ENCODE measurements at places on chromosomes 16 and 17. TPM values are rescaled to one million over a fixed set of nuclear protein-coding genes. Genes with fewer than 3 reads are reported as not detected.

- no peaks in the 10 kb centered on the region for H3K27me3 ChIP-seq
- H3K4me3 ChIP-seq: no peak overlapping the region
- H3K27ac ChIP-seq: no peak overlapping the region
- DNase-seq: no peak
- no peaks in the 10 kb centered on the region for H3K36me3 ChIP-seq
These were observed 22.1 kb upstream of the HNF1B start for GRCh38 chr17:37766971-37767370.

DNA sequence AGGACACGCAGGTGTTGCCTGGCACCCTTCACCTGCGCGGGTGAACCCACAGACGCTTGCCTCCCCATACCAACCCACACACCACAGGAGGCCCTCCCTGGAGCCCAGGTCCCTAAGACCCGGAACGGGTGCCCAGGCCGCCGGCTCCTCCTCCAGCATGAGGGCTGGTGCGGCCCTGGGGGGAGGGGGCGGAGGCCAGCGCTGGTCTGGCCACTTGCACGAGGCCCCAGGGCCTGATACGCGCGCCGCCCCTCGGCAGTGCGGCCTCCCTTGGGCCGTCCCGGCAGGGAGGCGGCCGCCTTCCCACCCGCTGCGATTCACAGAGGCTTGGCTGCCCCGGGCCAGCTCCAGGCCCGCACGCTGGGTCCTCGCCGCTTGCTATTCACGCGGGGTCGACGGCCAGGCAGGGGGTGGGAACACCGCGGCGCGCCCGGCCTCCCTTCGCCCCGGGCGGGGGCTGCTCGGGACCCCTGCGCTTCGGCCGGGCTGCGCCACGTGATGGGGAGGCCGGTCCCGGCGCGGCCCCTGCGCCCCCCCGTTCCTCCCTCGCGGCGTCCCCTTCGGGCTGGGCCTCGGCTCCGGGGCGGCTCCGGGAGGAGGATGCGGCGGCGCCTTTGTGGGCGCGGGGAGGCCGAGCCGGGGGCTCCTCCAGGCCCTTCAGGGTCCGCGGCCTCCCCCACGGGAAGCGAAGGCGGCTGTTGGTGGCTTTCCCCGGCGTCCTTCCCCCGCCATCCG is 685 bp downstream of the FASN start:
- H3K27ac ChIP-seq: peak overlapping the region; percentile 92
- peaks cover 19% of the 10 kb centered on the region for H3K4me1 ChIP-seq
- no peaks in the 10 kb centered on the region for H3K27me3 ChIP-seq
- no peak for DNase-seq
- H3K36me3 ChIP-seq: peaks cover 25% of the 10 kb centered on the region

GRCh38 chr16:23840310-23840709 is 4.5 kb downstream of the PRKCB start:
- no peaks in the 10 kb centered on the region for H3K27me3 ChIP-seq
- H3K4me1 ChIP-seq: no peaks in the 10 kb centered on the region
- no peak overlapping the region for H3K4me3 ChIP-seq
- H3K36me3 ChIP-seq: no peaks in the 10 kb centered on the region
- no peak for DNase-seq

GRCh38 chr16:78005881-78006280 is 16.5 kb upstream of the CLEC3A start:
- H3K4me3 ChIP-seq: no peak overlapping the region
- H3K4me1 ChIP-seq: peaks cover 10% of the 10 kb centered on the region
- DNase-seq: no peak
- H3K27ac ChIP-seq: no peak overlapping the region
- H3K27me3 ChIP-seq: no peaks in the 10 kb centered on the region
- H3K36me3 ChIP-seq: no peaks in the 10 kb centered on the region

DNA sequence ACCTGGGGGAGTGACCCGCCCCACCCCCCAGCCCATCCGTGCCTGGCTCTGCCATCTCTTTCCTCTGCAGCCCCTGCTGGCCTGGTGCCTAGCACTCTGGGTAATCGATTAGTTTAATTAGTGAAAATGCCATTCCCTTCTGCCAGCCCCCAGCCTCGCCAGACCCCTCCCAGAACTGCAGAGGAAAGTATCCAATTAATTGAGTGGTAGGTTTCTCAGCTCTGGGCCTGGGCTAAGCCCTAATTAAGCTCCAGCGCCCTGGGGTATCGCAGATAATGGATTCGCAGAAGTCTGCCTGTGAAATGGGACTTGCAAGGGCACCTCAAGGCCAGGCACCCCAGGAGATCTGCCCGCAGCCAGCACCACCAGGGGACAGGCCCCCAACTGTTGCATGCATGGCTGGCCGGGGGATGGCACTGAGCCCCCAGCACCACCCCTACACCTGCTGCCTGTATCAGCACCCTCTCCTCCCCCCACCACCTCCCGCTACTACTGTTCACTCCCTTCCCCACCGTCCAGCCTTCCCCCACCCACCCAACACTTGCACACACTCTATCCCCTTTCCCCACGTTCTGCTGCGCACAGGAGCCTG is 19.7 kb upstream of the SPPL2C start:
- H3K4me3 ChIP-seq: no peak overlapping the region
- no peaks in the 10 kb centered on the region for H3K36me3 ChIP-seq
- H3K27me3 ChIP-seq: no peaks in the 10 kb centered on the region
- no peak for DNase-seq
- H3K27ac ChIP-seq: no peak overlapping the region
- no peaks in the 10 kb centered on the region for H3K4me1 ChIP-seq

- no peak overlapping the region for H3K27ac ChIP-seq
- no peaks in the 10 kb centered on the region for H3K36me3 ChIP-seq
- peaks cover 9% of the 10 kb centered on the region for H3K4me1 ChIP-seq
- no peaks in the 10 kb centered on the region for H3K27me3 ChIP-seq
These were observed 11.5 kb downstream of the ZNF319 start for GRCh38 chr16:57988929-57989328.

GRCh38 chr16:25092441-25092840 is 19.1 kb upstream of the LCMT1 start:
- DNase-seq: no peak
- no peak overlapping the region for H3K27ac ChIP-seq
- no peaks in the 10 kb centered on the region for H3K27me3 ChIP-seq
- no peaks in the 10 kb centered on the region for H3K36me3 ChIP-seq

GRCh38 chr16:11604783-11605563 is 18.3 kb upstream of the LITAF start:
- DNase-seq: peak; percentile 43
- no peak overlapping the region for H3K4me3 ChIP-seq
- peak overlapping the region; percentile 49 for H3K27ac ChIP-seq
- H3K27me3 ChIP-seq: no peaks in the 10 kb centered on the region
- peaks cover 5% of the 10 kb centered on the region for H3K4me1 ChIP-seq

GRCh38 chr16:47721006-47721637 is 260.0 kb downstream of the PHKB start:
- H3K4me1 ChIP-seq: no peaks in the 10 kb centered on the region
- H3K36me3 ChIP-seq: no peaks in the 10 kb centered on the region
- no peaks in the 10 kb centered on the region for H3K27me3 ChIP-seq
- no peak for DNase-seq
- no peak overlapping the region for H3K27ac ChIP-seq

The RAC3 gene
- not detected for total RNA-seq

DNA sequence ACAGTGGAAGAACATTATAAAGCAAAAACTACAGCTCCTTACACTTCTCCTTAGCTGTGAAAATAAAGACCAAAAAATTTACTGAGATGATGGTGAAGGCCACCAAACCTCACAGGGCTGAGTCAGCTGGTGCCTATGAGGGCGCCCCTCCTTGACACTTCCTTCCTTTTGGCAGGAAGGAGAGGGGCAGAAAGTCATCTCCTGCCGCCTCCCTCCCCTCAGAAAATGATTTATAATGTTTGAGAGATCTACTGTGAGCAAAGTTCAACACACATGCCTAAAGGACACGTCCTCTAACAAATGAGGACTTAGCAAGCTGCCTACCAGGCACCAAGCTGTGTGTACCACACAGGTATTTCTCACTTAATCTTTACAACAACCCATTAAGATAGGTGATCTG is 245.7 kb downstream of the PRKCA start:
- no peak overlapping the region for H3K27ac ChIP-seq
- no peak for DNase-seq

DNA sequence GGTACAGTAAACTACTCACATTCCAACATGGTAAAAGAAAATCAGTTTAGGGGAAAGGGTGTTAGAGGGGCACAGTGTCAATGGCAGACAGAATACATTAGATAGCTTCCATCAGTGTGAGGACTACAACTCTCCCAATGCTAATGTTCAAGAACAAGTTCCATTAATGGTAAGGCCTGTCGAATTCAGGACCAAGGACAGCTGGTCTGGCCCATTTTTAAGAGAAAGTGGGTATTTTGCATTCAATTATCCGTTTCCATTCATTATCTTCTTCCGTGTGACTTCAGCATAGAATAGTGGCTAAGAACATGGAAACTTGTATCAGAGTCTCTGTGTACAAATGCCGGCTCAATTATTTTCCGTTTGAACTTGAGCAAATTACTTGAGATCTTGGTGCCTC is 98.4 kb downstream of the XYLT1 start:
- peaks cover 46% of the 10 kb centered on the region for H3K4me1 ChIP-seq
- no peak overlapping the region for H3K4me3 ChIP-seq
- no peak for DNase-seq
- H3K36me3 ChIP-seq: no peaks in the 10 kb centered on the region
- H3K27ac ChIP-seq: no peak overlapping the region

DNA sequence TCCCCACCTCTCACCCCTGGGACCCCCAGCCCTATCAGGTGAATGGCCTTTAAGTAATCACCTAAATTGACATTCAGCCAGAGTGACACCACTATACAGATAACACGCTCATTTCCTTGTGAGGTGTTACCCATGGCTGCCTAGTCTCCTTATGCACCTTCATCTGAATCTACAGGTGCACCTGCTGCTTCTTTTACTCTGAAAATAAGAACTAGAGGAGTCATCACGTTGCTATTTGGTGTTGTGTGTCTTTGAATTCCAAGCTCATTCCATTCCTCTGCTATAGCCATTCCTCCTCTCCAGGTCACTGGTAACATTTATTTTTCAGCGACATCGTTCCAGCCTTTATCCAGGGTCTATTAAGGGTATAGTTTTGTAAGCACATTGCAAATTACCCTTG is 9.8 kb downstream of the LGALS9 start:
- no peaks in the 10 kb centered on the region for H3K36me3 ChIP-seq
- no peak for DNase-seq
- H3K27me3 ChIP-seq: no peaks in the 10 kb centered on the region
- no peak overlapping the region for H3K27ac ChIP-seq
- H3K4me1 ChIP-seq: peaks cover 7% of the 10 kb centered on the region

DNA sequence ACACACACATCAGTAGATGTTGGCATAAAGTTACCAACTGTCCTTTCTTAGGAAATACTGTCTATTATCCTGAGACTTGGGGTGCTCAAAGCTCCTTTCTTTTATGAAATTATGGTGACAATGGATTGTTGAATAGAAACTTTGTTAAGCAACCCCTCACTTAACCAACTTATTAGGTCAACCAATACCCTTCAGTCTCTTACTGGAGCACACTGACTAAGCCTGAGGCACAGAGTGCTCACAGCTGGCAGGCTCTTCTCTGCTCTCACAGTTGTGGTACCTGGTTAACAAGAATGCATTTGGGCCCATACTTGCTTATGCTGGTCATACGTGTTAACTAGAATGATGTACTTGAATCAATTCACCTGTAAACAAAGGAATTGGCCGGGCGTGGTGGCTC is 24.8 kb downstream of the CD300LF start:
- no peaks in the 10 kb centered on the region for H3K36me3 ChIP-seq
- no peak overlapping the region for H3K27ac ChIP-seq
- H3K27me3 ChIP-seq: no peaks in the 10 kb centered on the region
- no peaks in the 10 kb centered on the region for H3K4me1 ChIP-seq
- H3K4me3 ChIP-seq: no peak overlapping the region

DNA sequence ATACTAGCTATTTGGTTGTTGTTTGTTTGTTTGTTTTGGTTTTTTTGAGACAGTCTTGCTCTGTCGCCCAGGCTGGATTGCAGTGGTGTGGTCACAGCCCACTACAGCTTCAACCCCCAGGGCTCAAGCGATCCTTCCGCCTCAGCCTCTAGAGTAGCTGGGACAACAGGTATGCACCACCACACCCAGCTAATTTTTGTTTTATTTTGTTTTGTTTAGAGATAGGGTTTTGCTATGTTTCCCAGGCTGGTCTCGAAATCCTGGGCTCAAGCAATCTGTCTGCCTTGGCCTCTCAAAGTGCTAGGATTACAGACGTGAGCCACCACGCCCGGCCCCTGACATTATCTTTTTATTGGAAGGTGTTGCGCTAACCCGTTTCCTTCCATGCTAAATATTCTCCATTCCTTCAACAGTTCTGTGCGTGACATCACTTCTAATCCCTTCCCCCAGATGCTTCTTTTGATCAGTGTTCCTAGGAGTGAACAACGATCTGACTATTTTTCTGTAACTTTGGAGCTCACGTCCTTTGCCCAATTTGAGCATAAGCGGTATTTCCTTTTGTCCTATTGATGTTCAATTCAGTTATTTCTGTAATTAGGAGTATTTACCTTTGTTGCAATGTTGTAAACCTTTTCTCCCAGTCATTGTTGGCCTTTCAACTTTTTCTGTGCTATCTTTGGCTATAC is 30.2 kb upstream of the EMP2 start:
- DNase-seq: no peak
- H3K27me3 ChIP-seq: no peaks in the 10 kb centered on the region
- H3K4me1 ChIP-seq: no peaks in the 10 kb centered on the region
- no peak overlapping the region for H3K4me3 ChIP-seq
- H3K36me3 ChIP-seq: no peaks in the 10 kb centered on the region

GRCh38 chr16:84179612-84180320 is 7.1 kb downstream of the TAF1C start:
- DNase-seq: no peak
- peaks cover 42% of the 10 kb centered on the region for H3K36me3 ChIP-seq
- H3K27me3 ChIP-seq: no peaks in the 10 kb centered on the region
- no peak overlapping the region for H3K27ac ChIP-seq
- H3K4me1 ChIP-seq: peaks cover 34% of the 10 kb centered on the region
- H3K4me3 ChIP-seq: no peak overlapping the region

DNA sequence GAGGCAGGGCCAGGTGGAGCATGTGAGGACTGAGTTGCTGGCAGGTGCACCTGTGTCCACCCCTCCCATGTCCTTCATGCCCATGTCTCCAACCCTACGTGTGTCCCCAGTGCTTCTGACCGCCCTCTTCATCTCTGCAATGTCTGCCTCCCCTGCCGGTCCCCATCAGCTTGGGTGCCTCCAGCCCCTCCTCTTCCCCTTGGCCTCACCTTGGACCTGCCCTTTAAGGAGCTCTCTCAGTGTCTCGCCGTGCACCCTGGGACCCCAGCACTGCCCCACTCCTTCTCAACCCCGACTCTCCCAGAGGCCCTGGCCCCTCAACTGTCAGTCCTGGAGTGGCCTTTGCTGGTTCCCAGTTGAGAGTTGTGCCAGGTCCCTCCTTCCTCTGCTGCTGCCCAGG is 15.0 kb downstream of the RIPOR1 start:
- no peak overlapping the region for H3K4me3 ChIP-seq
- H3K27me3 ChIP-seq: no peaks in the 10 kb centered on the region
- H3K36me3 ChIP-seq: peaks cover 64% of the 10 kb centered on the region
- DNase-seq: no peak
- H3K27ac ChIP-seq: no peak overlapping the region
- H3K4me1 ChIP-seq: peaks cover under 1% of the 10 kb centered on the region

- H3K4me1 ChIP-seq: no peaks in the 10 kb centered on the region
- H3K27ac ChIP-seq: no peak overlapping the region
- H3K4me3 ChIP-seq: no peak overlapping the region
- no peaks in the 10 kb centered on the region for H3K36me3 ChIP-seq
- no peak for DNase-seq
These were observed 35.4 kb upstream of the LYRM9 start for GRCh38 chr17:27928587-27928986.
